ENCODE measurements at places on chromosomes 3 and 15.
A peak's percentile ranks its signal among the peaks of the same experiment; 100 is the strongest.

DNA sequence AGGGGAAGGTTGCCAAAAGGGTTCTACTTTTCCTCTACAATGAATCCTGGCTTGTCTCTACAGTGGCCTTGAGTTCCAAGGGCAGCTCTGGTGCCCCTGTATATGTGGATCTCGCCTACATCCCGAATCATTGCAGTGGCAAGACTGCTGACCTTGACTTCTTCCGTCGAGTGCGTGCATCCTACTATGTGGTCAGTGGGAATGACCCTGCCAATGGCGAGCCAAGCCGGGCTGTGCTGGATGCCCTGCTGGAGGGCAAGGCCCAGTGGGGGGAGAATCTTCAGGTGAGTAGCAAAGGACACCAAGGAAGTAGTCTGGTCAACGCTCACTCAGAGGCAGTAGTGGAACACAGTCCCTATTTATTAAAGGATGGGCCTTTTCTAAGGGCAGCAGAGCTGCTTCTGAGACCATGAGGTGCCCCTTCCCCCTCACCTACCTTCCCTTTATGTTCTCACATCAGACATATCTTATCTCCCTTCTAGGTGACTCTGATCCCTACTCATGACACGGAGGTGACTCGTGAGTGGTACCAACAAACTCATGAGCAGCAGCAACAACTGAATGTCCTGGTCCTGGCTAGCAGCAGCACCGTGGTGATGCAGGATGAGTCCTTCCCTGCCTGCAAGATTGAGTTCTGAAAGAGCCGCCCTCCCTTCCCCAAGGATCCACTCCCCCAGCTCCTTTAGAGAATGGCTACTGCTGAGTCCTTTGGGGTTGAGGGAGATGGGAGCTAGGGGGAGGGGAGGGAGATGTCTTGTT is 12.4 kb downstream of the MAP1A start:
- DNase-seq: no peak

DNA sequence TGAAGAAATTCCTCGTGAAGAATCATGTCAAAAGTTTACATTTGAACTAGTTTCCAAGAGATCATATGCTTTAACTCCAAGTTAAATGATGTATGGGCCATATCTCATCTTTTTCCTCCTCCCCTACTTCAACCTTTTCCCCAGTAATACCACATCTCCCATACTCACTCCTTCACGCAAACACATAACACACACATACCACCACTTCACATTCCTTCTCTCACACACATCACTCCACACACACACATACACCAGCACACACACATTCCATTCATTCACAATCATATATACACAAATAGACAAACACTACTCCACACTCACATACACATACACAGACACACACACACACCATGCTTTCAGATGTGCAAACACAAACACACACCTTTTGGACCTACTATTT is 769.0 kb upstream of the NR2F2 start:
- DNase-seq: no peak

- DNase-seq: no peak
Observed at GRCh38 chr15:96067677-96068076, 262.8 kb upstream of the NR2F2 start.

DNA sequence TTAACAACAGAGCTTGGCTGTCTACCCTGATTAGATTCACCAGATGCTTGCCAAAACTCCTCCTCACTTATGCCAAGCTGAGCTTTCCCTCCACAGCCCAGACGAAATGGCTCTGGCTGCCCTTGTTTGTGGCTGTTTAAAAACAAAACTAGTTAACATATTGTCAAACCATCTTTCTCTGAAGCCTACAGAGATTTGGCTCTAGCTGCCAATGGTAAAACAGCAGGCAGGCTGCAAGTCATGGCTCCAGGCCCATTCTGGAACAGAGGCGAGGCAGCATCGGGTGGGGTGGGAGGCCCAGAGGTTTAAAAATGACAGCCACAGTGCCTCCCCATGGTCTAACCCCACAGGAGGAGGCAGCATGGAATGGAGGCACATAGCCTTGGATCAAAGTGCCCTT is 75.9 kb downstream of the SCN5A start:
- DNase-seq: peak; percentile 39

DNA sequence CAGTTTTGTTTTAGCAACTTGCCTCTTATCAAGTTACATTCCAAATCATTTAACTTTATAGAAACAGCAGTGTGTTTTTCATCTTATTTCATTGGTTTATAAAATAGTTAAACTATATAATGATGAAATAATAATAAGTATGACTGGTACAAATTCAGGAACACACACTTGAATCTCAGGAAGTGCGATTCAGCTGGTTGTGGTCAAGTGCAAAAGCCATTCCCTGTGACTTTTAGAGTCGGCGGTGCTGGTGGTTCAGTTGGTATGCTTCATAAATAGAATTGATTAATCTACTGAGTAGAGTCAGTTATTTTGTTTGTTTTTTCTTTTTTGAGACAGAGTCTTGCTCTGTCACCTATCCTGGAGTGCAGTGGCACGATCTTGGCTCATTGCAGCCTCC is 22.7 kb downstream of the SACM1L start:
- DNase-seq: no peak

- DNase-seq: no peak
Observed at GRCh38 chr3:14031271-14031670, 93.4 kb downstream of the CHCHD4 start.

DNA sequence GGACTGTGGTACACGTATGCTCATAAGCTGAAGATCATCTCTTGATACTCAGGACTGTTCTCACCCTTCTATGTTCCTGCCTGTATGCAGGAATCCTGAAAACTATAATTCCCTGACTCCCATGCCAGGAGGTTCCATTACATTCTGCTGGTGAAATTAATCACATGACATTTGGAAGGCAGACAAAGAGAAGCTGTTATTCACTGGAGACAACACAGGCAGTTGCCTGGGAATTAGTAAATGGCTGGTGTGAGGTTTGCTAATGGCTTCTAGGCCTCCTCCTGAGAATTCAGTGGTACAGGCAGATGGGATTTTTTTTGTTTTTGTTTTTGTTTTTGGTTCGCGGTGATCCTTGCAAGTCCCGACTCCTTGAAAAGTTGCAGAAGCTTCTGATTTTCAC is 91.4 kb downstream of the CTNNB1 start:
- DNase-seq: no peak

GRCh38 chr3:118781232-118781631 is 253.4 kb downstream of the IGSF11 start:
- DNase-seq: no peak

DNA sequence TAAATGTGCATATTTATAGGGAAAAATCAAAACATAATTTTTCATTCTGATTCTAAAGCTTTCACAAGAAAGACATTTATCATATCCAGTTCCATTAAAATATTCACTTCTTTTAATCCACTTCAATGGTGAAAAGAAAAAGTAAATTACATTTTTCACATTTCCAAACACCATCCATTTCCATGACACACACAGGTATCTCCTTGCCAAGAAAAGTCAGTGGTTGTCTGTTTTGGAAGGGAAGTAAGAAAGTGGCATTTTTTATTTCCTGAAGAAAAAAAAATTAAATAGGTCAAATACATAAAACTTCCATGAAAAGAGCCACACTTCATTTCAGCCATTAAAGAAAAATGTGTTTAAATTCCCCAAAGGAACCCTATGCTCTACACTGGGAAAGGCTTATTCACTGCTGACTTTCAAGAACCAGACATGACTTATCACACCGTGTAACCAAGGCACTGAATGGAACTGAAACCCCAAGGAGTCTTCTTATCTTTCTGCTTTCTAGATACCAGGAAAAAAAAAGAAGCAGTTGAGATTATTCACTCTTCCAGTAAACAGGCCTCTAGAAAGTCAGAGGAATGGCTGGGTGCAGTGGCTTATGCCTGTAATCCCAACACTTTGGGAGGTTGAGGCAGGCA is 44.5 kb downstream of the OSBPL10 start:
- DNase-seq: no peak

DNA sequence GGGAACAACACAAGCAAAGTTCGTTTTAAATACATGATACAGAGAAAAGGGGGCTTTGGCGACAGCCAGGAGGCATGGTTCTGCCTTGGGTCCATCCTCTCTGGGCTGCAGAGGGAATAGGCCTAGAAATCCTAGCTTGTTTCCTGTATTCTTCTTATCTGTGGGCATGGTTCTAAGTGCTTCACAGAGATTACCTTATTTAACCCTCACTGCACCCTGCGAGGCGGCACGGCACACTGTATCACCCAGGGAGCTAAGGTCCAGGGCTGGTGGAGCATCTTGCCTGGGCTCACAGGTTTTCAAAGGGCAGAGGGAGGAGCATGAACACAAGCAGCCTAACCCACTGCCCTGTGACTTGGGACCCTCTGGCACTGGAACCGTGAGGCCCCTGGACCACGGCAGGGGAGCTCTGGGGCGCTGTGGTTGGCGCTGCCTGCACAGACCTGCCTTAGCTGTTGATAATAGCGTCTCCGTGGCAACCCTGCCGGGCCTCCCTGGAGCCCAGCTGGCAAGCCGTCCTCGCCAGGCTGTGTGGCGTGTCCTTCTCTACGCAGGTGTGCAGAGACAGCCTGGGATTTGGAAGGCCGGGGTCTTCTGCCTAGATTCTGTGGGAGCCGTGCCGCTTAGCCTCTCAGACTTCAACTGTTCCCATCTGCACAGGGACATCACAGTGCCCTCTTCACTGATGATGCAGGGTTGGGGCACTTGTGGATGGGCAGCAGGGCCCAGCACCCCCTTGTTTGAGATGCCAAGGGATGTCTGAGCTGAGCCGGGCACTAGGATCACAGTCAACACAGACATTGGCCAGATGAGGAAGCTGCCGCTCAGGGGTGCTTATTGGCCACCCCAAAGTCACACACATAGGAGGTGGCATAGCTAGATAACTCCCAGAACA is 154.6 kb upstream of the TLE3 start:
- no peak for DNase-seq

DNA sequence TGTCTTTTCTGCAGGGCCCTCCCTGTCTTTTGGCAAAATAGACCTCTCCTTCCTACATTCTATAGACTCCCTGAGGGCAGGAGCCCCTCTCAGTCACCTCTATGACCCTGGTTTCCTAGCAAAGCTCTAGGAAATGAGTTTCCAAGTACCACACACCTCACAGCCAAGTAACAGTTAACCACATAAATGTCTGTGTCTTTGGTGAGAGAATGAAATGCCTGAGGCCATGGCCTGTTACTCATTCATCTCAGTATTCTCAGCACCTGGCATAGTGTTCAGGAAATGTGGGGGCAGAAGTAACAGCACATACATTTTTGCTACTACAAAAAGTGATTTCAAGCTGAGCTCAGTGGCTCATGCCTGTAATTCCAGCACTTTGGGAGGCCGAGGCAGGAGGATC is 21.0 kb downstream of the RFT1 start:
- no peak for DNase-seq

- DNase-seq: peak; percentile 43
Observed at GRCh38 chr15:68639926-68640600, 61.3 kb downstream of the CORO2B start.

DNA sequence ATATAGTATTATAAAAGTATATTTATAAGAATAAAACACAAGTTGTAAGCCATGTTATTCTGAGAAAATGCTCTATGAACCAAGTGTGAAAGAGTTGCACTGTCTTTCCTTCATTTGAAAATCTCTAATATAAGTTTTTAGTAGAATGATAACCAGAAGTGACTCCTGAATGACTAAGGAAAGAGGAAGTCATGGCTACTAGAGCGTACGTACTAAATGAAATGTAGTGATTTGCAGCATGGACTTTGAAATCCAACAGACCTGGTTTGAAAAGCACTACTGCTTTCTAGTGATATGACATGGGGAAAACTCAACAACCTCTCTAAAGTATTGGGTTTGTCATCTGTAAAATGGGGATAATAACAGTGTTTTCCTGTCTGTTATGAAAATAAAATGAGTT is 10.3 kb upstream of the DNAJC13 start:
- no peak for DNase-seq

DNA sequence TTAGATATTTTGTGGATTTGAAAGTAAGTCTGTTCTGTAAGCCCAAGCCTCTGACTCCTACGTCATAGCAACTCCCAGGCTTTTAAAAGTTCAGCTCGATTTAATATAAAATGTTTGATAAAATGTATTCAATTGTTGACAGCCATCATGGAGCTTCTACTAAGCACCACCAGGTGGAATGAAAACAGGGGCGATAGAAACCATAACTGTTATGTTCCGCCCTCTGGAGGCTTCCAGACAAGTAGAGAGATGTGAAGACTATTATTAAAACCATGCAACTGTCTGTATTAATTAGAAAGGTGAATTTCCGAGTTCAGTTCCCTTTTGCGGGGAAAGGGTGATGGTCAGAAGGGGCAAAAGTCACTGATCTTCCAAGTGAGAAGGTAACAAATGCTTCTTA is 292.2 kb downstream of the NR2F2 start:
- no peak for DNase-seq

DNA sequence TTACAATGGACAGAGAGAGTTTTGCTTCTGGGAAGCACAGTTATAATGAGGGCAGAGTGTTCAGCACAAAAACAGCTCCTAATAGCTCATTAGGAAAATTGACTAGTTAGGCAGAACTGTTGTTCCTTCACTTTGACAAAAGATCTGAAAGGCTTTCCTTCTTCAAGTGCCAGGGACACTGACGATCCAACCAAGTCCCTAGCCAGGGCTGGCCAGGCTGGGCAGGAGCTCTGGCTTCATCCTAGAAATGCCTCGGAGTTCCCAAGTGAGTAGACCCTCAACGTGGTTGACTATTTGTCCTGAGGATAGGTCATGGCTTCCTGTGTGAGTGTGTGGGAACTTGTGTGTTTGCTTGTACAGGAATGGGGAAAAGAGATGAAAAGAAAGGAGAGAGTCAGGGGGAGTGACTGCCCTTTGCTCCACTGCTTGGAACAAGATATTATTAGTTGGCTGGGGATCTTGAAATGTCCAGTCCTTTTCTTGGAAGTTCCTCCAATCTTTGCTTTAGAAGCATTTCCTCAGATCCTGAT is 617.9 kb downstream of the NTRK3 start:
- no peak for DNase-seq

- DNase-seq: no peak
Observed at GRCh38 chr15:39075311-39075710, 505.6 kb upstream of the THBS1 start.

GRCh38 chr3:70863049-70863448 is 550.6 kb upstream of the MDFIC2 start:
- DNase-seq: no peak

DNA sequence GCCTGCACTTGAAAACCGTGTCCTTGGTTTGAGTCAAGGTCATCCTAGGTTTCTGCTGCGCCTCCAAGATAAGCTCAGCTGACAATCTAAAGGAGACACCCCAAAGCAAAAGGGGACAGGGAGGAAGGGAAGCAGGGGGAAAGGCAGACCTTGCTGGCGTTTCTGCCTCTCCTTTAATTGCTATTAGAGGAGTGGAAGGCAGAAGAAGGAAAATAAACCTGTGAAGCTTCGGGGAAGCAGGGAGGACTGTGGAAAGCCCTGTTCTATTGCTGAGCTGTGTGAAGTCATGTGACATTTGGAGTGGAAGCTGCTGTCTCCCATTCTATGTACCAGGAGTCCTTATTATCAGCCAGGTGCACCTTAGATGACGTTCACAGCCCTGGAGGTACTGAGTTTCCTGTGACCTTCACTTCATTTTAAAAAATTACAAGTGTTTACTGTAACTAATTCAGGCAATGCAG is 21.5 kb upstream of the CHD2 start:
- no peak for DNase-seq

- DNase-seq: peak; percentile 45
Observed at GRCh38 chr3:7813365-7813764, 688.3 kb upstream of the LMCD1 start.

All from endodermal cell (in vitro differentiated cells).